ENCODE measurements at places on chromosomes 3 and 15.

- no peak for DNase-seq
Observed at GRCh38 chr3:17810759-17811158, 68.3 kb upstream of the TBC1D5 start.

- no peak for DNase-seq
Observed at GRCh38 chr3:196108075-196108743, 26.3 kb upstream of the TFRC start.

- no peak for DNase-seq
Observed at GRCh38 chr15:34987609-34988026, 469 bp downstream of the ZNF770 start.

- no peak for DNase-seq
Observed at GRCh38 chr3:8709801-8710507, 23.6 kb upstream of the CAV3 start.

GRCh38 chr3:59831394-59831793, 781.6 kb upstream of the CFAP20DC start:
- DNase-seq = no peak

- DNase-seq = no peak
Observed at GRCh38 chr15:100187677-100188076, 154.1 kb downstream of the ADAMTS17 start.

DNA sequence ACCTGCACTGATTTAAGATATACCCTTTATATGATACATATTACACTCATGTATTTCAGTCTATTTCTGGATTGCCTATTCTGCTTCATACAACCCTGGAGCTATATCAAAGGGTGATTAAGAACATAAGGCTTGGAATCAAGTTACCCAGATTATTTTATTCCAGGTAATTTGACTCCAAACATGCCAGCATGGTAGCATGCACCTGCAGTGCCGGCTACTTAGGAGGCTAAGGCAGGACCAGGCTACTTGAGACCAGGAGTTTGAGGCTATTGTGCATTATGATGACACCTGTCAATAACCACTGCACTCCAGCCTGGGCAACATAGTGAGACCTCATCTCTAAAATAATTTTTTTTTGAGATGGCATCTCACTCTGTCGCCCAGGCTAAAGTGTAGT, 50.4 kb upstream of the NEO1 start:
- DNase-seq = no peak

- DNase-seq = no peak
Observed at GRCh38 chr3:119148493-119149180, 2.7 kb downstream of the TEX55 start.

GRCh38 chr3:127151992-127152650, 40.8 kb upstream of the PRR23E start:
- DNase-seq = no peak

DNA sequence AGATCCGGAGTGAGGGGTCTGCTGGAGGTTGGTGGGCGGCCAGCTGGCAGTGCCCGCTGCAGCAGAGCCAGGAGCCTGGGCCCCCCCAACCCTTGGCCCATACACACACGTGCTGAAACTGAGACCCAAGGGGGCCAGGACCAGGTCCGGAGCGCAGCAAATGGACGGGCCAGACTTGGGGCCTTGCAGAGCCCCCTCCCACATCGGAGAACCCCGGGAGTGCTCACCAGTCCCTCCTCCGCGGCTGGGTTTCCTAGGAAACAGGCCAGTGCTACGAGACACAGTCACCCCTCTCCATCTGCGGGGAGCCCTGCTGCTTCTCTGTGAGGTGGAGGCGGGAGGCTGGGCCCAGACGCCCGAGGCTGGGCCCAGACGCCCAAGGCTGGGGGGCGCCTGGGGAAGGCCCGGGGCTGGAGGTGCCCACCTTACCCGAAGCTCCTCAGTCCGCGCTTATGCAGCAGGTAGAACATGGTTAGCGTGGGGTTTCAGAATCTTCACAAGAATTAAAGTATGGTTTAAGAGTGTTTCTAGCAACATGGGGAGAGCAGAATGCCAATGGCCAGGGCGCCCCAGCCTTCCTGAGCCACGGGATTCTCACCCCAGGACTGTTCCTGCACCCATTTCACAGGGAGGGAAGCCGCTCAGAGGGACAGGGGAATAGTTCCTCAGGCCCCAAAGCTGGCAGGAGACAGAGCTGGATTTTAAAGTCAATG, 135.0 kb upstream of the PRR20G start:
- DNase-seq = no peak

- DNase-seq = no peak
Observed at GRCh38 chr15:48992096-48992495, 28.4 kb upstream of the SHC4 start.

- DNase-seq = peak; percentile 19
Observed at GRCh38 chr3:25558121-25558520, 106.6 kb downstream of the TOP2B start.

DNA sequence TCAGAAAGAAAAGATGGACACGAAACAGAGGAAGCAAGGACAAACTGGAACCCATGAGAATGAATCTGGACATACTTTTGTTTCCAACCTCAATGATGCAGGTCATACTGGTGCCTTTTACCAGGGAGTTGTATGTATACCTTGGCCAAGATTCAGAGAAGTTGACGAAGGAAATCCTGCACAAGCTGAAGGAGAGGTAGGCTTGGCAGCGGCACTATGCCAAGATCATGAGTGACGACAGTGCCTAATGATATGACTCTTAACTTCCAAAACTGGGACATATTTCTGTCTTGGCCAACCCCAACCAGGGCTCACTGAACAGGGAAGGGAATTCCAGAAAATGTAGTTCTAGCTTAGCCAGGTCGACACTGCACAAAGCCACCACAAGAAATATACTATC, 149.2 kb upstream of the SLCO3A1 start:
- DNase-seq = no peak

- DNase-seq = no peak
Observed at GRCh38 chr15:70376031-70376928, 278.6 kb upstream of the TLE3 start.

- no peak for DNase-seq
Observed at GRCh38 chr15:29612096-29612495, 210.2 kb downstream of the TJP1 start.

- DNase-seq = no peak
Observed at GRCh38 chr3:12658593-12659058, 5.3 kb downstream of the RAF1 start.

DNA sequence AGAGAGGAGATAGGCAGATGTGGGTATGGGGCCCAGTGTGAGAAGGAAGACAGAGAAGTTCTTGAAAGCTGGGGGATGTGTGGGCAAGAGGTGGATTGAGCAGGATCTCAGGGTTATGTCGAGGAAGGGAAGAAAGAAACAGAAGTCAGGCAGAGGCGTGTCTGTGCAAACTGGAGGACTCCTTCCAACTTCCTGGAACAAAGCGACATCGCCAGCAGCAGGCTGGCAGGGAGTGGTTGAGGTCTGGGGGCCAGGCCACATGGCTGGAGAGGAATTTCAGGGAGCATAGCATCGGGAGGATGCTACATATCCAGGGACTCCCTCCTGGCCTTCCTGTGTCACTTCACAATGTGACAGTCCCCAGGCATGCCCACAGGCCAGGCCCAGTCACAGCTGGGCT, 42.9 kb upstream of the MYZAP start:
- no peak for DNase-seq

DNA sequence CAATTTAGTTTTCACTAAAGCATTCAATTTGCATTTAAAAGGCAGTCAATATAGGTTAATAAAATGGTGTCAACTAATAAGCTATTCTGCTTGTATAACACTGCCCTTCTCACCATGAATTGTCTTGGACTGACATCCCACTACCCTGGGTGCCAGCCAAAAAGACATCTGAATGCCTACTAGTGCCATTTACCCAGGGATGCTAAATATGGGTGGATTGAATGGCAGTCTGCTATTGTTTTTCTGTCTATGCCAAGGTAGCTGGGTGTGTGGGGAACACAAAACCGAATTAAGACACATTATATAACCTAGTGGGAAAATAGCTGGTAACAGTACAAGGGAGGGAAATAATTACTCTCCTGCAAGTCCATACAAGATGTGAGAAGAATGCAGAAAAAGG, 240.0 kb upstream of the CFAP20DC start:
- no peak for DNase-seq

GRCh38 chr3:35422101-35422500, 217.2 kb upstream of the ARPP21 start:
- DNase-seq = no peak

GRCh38 chr15:88454867-88455810, 12.0 kb downstream of the MRPL46 start:
- peak; percentile 49 for DNase-seq

GRCh38 chr15:58923284-58923683, 10.2 kb downstream of the SLTM start:
- no peak for DNase-seq

DNA sequence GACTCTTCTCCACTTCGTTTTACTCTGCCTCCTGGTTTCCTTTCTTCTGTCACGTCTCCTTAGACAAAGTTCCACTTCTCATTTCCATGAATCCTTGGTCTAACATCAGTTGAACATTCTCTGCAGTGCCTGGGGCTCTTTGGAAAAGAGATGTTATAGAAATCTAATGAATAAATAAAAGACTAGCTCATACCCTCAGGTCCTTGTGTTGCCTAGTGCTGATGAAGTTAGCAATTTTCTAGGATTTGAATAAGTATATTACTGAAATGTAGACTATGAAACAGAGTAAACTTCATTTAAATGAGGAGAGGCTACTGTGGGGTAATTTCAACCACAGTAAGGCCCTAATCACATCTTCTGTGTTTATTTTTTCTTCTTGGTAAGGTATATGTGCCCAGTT, 146.9 kb upstream of the CADPS start:
- DNase-seq = no peak

DNA sequence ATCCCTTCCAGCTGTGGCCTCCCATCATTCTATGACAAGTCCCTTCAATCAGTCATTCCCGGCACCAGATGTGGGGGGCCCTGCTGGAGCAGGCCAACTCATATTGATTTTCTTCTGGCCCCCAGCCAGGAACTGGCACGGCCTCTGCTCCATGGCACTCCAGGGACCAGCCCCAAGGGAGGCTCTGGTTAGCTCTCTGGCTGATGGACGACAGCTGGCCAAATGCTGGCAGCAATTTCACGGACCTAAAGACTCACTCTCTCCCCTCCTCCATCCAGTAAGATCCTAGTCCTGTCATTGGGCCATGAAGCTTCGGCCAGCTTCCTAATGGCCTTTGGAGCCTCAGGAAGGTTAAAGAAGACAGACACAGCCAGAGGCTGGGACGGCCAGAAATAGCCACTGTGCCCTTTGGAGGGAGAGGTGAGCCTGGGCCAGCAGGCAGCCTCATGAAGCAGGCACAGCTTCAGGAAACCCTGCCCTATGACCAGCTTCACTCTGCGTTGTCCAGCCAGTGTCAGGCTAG, 131.0 kb downstream of the MEX3B start:
- no peak for DNase-seq

GRCh38 chr3:31895471-31895870, 85.6 kb downstream of the OSBPL10 start:
- DNase-seq = no peak

DNA sequence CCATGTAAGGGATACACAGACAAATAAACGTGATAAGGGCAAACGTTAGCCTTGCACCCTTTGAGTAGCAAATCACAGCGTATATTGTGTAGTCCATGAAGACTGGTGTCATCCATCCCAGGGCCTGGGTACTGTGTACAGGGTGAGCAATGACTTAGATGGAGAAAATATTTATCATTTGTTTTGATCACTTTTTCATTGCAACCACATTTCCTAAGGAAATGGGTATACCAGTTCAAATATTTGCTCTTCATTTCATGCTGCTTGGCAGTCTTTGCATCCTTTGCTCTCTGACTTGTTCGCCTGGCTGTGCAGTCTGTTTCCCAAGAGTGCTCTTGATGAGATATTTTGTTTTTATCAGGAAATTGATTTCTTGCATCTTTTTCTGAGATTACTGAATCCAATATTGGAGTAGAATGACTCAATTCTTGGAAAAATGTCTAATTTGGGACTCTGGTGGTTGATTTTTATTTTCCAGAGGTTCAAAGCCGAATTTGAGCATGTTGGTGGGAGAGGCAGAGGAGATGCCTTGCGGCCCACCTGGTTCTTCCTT, 424.6 kb upstream of the SEMA6D start:
- no peak for DNase-seq

- no peak for DNase-seq
Observed at GRCh38 chr3:170309046-170309445, 48.5 kb upstream of the SKIL start.

GRCh38 chr15:31338318-31338878, 11.8 kb downstream of the KLF13 start:
- no peak for DNase-seq

DNA sequence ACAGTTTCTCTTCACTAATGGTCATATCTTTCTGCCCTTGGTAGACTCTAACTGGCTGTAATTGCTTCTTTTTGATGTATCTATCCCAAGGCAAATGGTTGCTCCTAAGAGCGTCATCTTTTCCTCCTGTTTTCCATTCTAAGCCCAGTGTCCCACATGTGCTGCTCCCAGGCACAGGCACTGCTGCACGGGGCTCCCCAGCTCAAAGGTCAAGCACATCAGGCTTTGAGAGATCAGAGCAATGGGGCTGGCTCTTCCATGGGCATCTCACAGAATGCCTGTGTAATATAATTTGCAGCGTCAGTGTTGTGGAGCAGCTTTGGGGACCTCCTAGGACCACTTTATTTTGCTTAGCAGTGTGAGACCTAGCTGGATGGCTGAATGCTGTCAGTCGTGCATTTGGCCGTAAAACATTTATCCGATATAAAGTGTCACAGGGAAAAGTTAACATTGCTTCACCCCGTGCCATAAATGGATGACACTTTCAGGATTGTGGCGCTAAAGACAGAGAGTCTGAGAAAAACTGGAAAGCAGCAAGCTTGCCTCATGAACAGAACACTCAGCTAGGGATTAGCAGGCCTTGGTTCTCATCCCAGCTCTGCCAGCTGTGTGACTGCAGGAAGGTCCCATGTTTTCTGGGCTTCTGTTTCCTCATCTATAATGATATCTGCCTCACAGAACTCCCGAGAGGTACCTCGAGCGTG, 277.5 kb upstream of the TBL1XR1 start:
- DNase-seq = no peak

DNA sequence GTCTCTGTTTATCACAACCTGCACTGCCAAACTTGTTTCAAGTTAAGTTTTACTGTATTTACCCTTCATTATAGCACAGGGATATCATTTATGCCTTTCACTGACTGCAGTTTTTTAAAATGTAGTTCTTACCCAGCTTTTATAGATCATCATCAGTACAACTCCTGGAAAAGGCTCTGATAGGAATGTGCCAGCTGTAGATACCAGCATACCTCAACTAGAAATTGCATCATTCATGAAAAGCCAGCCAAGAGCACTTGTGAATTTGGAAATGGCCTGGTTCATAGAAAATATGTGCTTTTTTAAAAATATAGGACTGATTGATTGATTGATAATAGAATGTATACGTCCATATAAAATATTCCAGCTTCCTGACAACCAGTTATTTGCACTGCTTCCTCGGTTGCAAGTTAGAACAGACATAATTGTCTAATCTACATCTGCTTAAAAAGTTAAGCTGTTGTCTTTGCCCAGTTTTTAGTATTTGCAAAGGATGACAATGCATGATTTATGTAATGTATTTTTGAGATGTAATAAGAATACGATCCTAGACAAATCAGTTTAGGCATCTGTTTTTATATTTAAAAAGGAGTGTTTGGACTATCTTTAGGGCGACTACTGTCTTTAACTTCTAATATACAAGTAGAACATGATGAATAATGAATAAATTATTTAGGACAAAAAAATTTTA, 58.5 kb downstream of the DCUN1D1 start:
- DNase-seq = no peak

- no peak for DNase-seq
Observed at GRCh38 chr15:42373274-42373673, 14.0 kb downstream of the CAPN3 start.

- DNase-seq = no peak
Observed at GRCh38 chr3:196049653-196050052, 32.2 kb downstream of the TFRC start.
